ENCODE measurements at places on chromosomes 2 and 18.
A peak's percentile ranks its signal among the peaks of the same experiment; 100 is the strongest.

DNA sequence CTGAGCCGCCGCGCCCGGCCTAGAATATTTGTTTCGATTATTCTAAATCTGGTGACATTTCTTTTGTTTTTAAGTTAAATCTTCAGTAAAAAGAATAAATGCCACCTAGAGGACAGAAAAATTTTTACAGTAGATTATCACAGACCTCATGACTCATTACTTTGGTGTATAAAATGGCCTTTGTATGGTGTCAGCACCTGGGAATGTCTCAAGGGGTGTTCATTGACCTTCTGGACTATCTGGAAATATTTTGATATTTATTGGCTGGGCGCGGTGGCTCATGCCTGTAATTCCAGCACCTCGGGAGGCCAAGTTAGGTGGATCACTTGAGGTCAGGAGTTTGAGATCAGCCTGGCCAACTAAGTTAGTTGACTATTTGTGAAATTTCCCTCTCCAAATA, 30.3 kb upstream of the SLC30A6 start:
- DNase-seq, result no peak

GRCh38 chr2:200695191-200695590, 109.4 kb downstream of the AOX1 start:
- DNase-seq, result no peak

DNA sequence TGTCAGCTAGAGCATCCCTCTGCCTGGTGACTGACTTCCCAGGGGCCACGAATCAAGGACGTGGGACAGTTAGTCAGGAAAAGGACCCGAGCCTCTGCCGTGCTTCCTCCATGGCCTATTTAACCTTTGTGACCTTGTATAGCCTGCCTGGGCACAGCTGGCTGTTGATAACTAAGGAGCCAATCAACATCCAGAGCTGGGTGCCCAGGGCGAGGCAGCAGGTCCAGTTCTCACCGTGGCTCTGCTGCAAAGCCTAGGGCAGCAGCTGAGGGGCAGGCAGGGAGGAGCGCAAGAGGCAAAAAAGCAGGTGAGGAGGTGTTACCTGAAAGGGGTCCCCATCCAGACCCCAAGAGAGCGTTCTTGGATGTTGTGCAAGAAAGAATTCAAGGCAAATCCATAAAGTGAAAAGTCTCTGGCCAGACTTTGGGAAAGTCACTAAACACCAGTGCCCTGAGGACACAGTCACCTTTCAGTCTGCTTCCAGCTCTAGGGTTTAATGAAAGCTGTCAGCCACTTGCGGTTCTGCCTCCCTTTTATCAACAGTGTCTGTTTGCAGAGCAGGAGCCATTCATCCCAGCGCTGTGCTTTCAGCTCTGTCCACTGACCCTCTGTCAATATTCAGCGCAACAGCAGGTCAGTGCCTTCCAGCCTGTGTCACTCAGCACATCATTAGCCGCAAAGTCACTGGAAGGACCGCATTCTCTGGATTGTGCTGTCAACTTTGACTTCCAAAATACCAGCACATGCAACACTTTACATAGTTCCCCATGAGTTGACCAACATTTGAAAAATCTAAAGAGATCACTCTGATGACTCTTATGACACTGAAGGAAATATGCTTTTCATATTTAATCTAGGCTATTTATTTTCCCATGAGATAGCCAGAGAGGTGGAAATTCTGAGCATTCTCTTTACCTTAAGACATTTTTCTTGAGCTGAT, 38.6 kb upstream of the ASAP2 start:
- no peak for DNase-seq

GRCh38 chr2:120383631-120384340, 37.9 kb downstream of the INHBB start:
- DNase-seq, result no peak

GRCh38 chr2:226799976-226800940, 638 bp upstream of the IRS1 start:
- DNase-seq, result no peak

DNA sequence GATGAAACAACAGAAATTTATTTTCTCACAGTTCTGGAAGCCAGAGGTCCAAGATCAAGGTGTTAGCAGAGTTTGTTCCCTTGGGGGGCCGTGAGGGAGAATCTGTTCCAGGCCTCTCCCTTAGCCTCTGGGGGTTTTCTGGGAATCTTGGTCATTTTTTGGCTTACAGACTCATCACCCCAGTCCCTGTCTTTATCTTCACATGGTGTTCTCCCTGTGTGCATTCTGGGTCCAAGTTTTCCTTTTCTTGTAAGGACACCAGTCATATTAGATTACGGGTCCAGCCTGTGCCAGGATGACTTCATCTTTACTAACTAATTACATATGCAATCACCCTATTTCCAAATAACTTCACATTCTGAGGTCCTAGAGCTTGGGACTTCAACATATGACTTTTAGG, 292.5 kb upstream of the TRIB2 start:
- no peak for DNase-seq

DNA sequence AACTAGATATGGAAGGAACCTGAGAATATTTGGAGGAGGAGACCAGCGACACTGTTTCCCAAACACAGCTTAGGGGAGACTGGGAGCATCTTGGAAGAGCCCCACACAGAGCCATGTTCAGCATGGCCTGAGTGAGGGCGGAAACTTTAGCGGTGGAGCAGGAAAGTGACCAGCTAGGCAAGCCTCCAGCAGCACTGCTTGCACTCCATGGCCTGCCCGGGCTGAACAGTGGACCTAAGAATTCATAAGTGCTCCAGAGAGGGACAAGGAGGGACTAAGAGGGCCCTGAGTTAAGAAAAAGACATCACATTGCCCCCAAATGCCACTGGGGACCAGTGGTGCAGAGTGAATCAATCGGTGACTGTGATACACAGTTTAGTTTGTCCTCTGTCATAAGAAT, 566.4 kb downstream of the TNS1 start:
- DNase-seq, result no peak

GRCh38 chr18:29436459-29436858, 1259.5 kb upstream of the CDH2 start:
- DNase-seq, result no peak

DNA sequence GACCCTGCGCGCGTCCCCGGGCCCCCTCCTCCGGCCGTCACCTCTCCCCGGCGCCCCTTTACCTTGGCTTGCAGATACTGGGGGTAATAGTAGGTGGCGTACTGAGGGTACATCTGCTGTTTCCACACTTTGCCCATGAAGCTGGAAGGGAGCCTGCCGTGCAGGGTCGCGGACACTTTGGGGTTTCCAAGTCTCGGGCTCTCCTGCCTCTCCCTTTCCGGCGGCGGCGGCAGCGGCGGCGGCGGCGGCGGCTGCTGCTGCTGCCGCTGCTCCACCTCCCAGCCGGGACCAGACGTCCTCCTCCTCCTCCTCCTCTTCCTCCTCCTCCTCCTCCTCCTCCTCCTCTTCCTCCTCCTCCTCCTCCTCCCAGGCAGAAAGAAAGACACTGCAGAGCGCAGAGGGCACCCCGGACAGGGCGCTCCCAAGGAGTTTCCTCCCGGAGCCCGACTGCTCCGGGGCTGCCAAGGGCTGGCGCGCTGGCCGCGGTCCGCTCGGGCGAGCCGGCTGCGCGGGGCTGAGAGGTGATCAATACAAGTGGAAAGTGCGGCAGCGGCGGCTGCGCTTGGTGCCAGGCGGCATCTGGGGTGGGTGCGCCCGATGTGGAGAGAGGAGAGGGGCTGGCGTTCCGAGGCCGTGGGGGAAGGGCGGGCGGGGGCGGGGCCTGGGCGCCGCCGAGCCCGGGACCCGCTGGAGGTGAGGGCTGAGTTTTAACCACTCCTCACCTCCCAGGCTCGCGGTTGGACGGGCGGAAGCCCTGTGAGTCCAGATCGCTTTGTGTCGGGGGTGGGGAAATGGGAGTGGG, at the start of gene RBMS1:
Gene RBMS1, minus strand, starts transcription at position 581 of the 802 bp plus-strand sequence. Its CDS starts 444 bp downstream, at position 137.
- DNase-seq, result peak; percentile 59

- no peak for DNase-seq
Measured at GRCh38 chr2:235063471-235063961, 111.7 kb downstream of the SH3BP4 start.

- no peak for DNase-seq
Measured at GRCh38 chr2:56812432-56812831, 628.6 kb downstream of the CCDC85A start.

DNA sequence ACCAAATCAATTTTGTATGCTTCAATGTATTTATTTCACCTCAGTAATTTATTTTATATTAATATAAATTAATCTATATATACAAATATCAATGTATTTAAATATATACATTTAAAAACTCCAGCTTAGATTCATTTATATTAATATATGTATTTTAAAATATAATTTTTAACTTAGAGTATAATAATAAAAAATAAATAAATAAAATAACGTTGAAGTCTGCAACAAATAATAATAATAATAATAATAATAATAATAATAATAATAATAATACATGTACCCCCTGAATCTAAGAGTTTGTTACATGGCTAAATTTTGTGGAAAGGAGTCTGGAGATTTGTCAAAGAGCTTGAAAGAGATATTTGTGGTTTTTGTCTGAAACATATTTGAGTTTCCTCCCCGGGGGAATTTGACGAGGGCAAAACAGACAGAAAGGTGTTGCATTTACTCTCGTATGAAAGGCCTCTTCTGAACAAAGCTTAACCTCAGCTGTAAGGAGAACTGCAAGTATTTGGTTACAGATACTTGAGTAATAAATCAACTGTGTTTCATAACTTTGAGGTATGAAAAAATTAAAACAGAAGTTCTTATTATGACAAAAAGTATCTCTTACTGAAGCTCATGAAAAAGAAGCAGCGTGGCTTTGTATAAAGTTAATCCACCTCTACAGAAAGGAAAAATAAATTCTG, 93.4 kb downstream of the CDH19 start:
- DNase-seq, result no peak

DNA sequence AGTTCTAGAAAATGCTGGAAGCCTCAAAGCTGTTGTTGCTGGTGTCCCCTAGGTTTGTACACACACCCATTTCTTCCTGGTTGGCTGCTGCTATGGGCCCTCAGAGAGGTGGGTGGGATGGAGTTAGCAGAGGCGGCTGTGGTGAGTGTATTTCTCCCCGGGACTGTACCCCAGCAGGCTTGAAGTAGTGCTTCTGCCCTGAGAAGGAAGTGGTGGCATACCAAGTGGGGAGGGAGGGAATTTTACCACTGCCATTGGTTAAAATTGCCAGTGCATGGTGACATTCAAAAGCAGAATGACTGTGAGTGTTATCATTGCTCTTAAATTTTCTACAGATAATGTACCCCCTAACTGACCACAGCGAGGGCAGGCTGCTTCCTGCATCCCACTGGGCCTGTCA, 125.6 kb upstream of the CAPN13 start:
- no peak for DNase-seq

GRCh38 chr2:113755035-113755834, 1.2 kb downstream of the SLC35F5 start:
- peak; percentile 2 for DNase-seq

GRCh38 chr2:207813942-207814341, 44.2 kb upstream of the FZD5 start:
- no peak for DNase-seq

DNA sequence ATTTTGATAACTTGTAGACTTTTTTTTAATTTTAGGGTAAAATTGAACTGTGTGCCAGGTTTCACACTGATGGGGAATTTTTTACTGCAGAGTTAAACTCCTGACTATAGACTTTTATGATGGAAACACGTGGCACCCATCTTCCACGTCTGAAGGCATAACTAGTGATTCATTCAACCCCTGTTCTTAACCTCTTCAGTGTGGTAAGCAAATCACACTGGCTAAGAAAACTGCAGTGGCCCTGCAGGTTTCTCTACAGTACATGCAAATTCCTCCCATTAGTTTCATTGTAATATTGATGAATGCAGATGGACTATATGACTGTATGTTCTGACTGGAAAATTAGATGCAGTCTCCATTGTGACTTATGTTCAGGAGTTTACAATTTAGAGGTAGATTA, 47.2 kb downstream of the SMAD4 start:
- DNase-seq, result no peak

GRCh38 chr2:54077088-54077900, 38.1 kb upstream of the ACYP2 start:
- no peak for DNase-seq
